Body of pancreas (tissue), 4 donors: ENCODE measurements at places on chromosomes 3 and 15.

DNA sequence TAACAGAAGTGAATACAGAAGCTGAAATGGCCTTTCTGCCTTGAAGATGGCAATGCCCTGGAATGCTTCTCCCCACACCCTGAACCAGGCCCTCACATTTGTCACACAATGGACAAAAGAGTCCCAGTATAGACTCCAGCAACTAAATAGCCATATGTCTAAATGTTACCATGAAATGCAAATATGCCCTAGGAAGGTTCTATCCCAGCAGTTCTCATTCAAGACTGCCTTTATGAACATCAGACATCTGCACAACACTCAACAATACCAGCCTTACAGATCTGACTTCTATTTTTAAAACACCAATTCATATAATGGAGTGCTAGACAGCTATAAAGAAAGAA lies 7.9 kb downstream of the ITGB5 start:
- peaks cover 22% of the 10 kb centered on the region for H3K4me1 ChIP-seq
- H3K4me3 ChIP-seq = no peak overlapping the region

DNA sequence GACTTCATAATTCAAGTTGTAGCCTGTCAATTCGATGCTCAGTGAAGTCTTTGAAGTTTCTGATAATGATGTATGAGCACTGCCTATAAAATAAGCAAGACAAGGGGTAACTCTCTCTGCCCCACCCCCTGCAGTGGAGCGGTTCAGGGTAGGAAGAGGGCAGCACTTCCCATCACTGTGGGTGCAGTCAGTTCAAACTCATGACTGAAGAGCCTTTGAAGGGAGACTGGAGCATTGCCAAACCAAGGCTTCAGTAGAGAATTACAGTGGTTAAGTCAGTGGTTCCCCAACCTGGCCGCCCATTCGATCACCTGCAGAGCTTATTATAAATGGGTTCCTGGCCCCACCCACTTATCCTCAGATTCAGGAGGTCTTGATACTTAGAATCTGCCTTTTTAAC lies 190.6 kb downstream of the SHQ1 start:
- peaks cover 41% of the 10 kb centered on the region for H3K4me1 ChIP-seq
- H3K36me3 ChIP-seq = no peaks in the 10 kb centered on the region
- no peak overlapping the region for H3K4me3 ChIP-seq
- no peak overlapping the region for H3K27ac ChIP-seq

GRCh38 chr15:39756806-39757522 lies 25.7 kb downstream of the FSIP1 start:
- H3K27ac ChIP-seq = no peak overlapping the region
- no peak overlapping the region for H3K4me3 ChIP-seq
- no peak for DNase-seq
- no peaks in the 10 kb centered on the region for H3K27me3 ChIP-seq

GRCh38 chr3:45084820-45085816 lies 59.0 kb downstream of the CLEC3B start:
- H3K27me3 ChIP-seq = no peaks in the 10 kb centered on the region
- H3K36me3 ChIP-seq = no peaks in the 10 kb centered on the region
- H3K4me1 ChIP-seq = peaks cover 19% of the 10 kb centered on the region
- DNase-seq = no peak
- H3K27ac ChIP-seq = no peak overlapping the region

GRCh38 chr3:98564282-98565005 lies 29.0 kb downstream of the CPOX start:
- no peak overlapping the region for H3K27ac ChIP-seq
- H3K36me3 ChIP-seq = no peaks in the 10 kb centered on the region
- DNase-seq = no peak

DNA sequence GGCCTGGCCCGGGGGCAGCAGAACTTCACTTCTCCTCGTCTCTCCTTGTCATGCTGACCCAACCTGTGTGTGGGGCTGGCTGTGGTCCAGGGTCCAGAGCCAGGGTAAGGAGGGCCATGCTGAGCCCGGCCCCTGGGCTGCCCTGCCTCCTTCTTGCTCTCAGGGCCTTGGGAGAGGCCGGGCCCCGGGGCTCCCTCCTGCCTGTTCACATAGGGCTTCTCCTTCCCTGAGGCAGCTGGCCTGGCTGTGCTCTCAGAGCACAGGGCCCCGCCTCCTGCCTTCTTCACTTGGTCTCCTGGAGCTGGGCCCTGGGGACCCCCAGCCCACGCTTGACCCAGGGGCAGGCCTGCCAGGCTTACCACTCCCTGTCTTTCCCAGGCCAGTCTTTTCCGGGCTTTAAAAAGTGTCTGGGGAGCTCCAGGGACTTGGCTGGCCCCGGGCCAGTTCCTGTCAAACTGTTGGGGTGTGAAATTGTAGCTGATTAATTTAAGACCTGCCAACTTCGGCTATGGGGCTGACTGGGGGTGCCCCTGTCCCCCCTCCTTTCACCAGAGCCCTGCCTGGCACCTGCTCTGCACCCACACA lies 11.8 kb downstream of the PLXNA1 start:
- H3K36me3 ChIP-seq = no peaks in the 10 kb centered on the region
- peaks cover 12% of the 10 kb centered on the region for H3K4me1 ChIP-seq
- no peak overlapping the region for H3K27ac ChIP-seq

- H3K27ac ChIP-seq = no peak overlapping the region
- H3K4me3 ChIP-seq = no peak overlapping the region
- no peaks in the 10 kb centered on the region for H3K27me3 ChIP-seq
- no peak for DNase-seq
- no peaks in the 10 kb centered on the region for H3K4me1 ChIP-seq
- no peaks in the 10 kb centered on the region for H3K36me3 ChIP-seq
These were observed 57.3 kb upstream of the PLSCR4 start for GRCh38 chr3:146308222-146308621.

DNA sequence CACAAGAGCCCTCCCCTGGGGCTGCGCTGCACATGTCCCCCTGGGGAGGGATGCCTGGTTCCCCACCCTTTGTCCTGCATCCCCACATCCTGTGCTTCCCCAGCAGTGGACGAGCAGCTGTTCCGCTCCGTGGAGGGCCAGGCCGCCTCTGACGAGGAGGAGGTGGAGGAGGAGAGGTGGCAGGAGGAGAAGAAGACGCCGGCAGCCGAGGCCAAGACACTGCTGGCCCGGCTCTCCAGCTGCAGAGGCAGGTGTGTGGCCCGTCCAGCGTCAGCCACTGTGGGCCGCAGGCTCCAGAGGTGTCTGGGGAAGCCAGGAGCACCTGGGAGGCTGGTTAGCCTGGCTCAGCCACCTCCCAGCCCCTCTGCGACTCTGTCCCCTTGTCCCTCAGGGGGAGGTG lies 27.9 kb upstream of the GP9 start:
- no peak for DNase-seq
- no peaks in the 10 kb centered on the region for H3K4me1 ChIP-seq
- no peak overlapping the region for H3K4me3 ChIP-seq

- no peaks in the 10 kb centered on the region for H3K27me3 ChIP-seq
- no peak overlapping the region for H3K4me3 ChIP-seq
- DNase-seq = no peak
- H3K4me1 ChIP-seq = peaks cover 25% of the 10 kb centered on the region
- no peaks in the 10 kb centered on the region for H3K36me3 ChIP-seq
- H3K27ac ChIP-seq = no peak overlapping the region
These were observed 75.7 kb downstream of the GMPS start for GRCh38 chr3:155946178-155946577.

DNA sequence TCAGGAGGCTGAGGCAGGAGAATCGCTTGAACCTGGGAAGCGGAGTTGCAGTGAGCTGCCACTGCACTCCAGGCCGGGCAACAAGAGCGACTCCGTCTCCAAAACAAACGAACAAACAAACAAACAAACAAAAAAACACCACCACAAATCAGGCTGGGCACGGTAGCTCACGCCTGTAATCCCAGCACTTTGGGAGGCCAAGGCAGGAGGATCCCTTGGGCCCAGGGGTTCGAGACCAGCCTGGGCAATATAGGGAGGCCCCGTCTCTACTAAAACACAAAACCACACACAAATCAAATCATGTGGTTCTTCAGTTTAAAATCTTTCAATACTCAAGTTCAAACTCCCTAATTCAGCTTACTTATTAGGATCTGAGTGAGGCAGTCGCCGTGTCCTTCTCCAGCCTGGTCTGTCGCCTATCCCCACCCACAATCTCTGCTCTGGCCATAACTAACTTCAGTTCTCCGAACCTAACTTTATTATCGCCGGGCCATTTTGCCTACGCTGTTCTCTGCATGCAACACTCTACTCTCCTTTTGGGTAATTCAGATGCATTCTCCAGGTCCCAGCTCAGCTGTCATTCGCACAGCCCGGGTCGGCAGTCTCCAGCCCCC lies 660 bp upstream of the RTF1 start:
- H3K36me3 ChIP-seq = no peaks in the 10 kb centered on the region
- H3K4me3 ChIP-seq = peak overlapping the region; percentile 97
- DNase-seq = no peak

DNA sequence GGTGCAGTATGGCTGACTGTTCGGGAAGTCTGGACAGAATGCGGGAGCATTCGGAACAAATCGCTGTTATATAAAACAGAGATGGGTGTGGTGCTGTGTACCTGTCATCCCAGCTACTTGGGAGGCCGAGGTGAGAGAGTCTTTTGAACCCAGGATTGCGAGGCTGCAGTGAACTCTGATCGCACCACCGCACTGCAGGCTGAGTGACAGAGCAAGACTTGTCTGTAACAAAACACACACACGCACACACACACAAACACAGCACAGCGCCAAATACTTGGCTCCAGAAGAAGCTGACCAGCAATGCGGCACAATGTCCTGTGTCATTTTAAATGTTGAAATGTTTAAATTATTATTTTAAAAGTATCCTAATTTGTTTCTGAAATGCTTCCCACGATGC lies 12.6 kb downstream of the RFTN1 start:
- DNase-seq = no peak
- no peaks in the 10 kb centered on the region for H3K4me1 ChIP-seq
- no peaks in the 10 kb centered on the region for H3K36me3 ChIP-seq
- no peak overlapping the region for H3K27ac ChIP-seq
- H3K27me3 ChIP-seq = no peaks in the 10 kb centered on the region
- no peak overlapping the region for H3K4me3 ChIP-seq

DNA sequence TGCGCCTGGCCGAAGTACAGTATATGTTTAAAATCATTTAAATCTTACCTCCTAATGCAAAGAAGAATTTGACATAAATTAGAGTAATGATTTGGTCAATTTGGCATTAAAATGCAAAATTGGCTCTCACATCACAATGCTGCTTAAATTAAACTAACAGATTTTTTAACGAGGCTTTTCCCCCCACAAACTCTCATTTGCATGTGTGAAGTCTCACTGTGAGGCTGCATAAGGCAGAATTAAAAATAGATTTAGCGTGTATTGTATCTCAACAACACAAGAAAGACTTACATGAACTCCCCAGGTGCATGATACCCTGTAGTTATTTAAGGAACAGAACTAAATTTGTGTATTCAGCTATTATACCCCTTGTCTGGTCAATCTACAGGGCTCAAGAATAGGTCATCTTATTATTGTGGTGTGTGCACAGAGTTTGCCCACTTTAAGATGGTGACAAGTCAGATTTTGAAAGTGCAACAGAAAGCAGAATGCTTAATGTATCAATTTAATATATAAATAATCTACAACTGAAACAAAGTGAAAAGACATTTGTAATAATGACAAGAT lies 897.9 kb downstream of the EPHA3 start:
- H3K4me1 ChIP-seq = no peaks in the 10 kb centered on the region
- no peak for DNase-seq

GRCh38 chr3:15899388-15899787 lies 101.6 kb upstream of the ANKRD28 start:
- H3K4me3 ChIP-seq = no peak overlapping the region
- H3K27me3 ChIP-seq = no peaks in the 10 kb centered on the region
- no peaks in the 10 kb centered on the region for H3K36me3 ChIP-seq
- peaks cover 22% of the 10 kb centered on the region for H3K4me1 ChIP-seq

DNA sequence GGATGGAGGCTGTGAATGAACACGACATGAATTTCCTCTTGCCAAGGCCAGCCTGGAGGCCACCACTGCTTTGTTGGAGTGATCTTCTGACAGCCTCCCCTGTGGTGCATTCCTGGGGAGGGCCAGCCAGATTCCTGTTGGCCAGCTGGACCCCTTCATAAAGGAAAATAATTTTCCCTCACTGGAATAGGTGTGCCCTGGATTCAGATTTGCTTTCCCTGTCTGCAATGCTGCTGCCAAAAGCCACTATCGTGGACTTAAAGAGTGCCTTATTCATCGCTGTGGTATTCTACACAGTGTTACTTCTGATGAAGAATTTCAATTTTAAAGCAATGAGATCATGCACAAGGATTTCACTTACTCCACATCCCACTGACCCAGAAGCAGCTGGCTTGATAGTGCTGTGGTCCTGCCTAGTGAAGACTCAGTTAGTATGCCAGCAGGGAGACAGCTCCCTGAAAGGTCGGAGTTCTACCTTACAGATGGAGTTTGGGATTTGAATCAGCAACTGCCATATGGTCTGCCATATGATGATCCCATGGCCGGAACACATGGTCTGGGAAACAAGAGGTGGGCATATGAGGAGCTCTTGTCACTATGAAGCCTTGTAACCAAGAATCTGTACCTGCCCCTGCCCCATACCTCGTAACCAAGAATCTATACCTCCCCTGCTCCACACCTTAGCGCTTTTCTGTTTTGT lies 145.2 kb downstream of the KLF13 start:
- H3K27ac ChIP-seq = no peak overlapping the region
- H3K4me3 ChIP-seq = no peak overlapping the region
- no peaks in the 10 kb centered on the region for H3K27me3 ChIP-seq
- no peaks in the 10 kb centered on the region for H3K4me1 ChIP-seq

DNA sequence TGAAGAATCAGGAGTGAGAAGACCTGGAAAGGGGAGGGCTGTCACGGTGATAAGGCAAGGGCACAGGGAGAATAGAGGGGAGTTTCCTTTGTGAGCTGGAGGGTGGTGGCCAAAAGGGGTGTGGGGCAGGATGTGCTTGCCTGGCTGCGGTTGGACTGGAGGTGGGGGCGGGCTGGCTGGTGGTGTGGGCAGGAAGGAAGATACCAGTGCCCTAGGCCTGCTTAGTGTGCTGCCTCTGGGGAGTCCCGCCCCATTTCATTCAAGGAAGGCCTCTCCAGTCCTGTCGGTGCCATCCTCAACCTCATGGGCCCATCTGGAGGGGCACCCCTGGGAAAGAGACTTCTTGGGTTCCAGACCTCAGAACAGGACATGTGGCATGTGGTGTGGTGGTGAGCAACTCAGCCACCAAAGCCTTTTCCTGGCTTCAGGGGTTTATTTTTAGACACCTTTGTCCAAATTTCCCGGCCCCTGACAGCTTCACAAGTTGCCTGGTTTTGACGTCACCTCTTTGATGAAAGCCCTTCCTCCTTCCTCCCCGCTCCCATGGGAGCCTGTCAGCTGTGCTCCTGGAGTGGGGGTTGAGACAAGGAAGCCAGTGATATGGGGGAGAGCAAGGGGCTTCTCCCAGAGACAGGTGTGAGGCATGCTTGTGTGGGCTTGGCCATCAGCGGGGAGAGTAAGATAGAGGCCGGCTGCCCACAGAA lies 15.6 kb downstream of the TEX264 start:
- peak; percentile 34 for DNase-seq
- no peaks in the 10 kb centered on the region for H3K4me1 ChIP-seq
- H3K36me3 ChIP-seq = peaks cover 9% of the 10 kb centered on the region
- no peak overlapping the region for H3K4me3 ChIP-seq
- no peaks in the 10 kb centered on the region for H3K27me3 ChIP-seq

GRCh38 chr15:65833501-65834205 lies 35.6 kb upstream of the RAB11A start:
- peak overlapping the region; percentile 88 for H3K27ac ChIP-seq
- H3K4me3 ChIP-seq = no peak overlapping the region
- no peaks in the 10 kb centered on the region for H3K36me3 ChIP-seq
